Body of pancreas (tissue), 4 donors: ENCODE measurements at places on chromosomes 7 and 10. TPM values are rescaled to one million over a fixed set of nuclear protein-coding genes. Genes with fewer than 3 reads are reported as not detected.

The PNLIP gene
- total RNA-seq, result 8,888 TPM

The OR2A42 gene
- not detected for total RNA-seq

The CLDN12 gene
- total RNA-seq, result 18.1 TPM

The HOXA5 gene
- 2.6 TPM for total RNA-seq

DNA sequence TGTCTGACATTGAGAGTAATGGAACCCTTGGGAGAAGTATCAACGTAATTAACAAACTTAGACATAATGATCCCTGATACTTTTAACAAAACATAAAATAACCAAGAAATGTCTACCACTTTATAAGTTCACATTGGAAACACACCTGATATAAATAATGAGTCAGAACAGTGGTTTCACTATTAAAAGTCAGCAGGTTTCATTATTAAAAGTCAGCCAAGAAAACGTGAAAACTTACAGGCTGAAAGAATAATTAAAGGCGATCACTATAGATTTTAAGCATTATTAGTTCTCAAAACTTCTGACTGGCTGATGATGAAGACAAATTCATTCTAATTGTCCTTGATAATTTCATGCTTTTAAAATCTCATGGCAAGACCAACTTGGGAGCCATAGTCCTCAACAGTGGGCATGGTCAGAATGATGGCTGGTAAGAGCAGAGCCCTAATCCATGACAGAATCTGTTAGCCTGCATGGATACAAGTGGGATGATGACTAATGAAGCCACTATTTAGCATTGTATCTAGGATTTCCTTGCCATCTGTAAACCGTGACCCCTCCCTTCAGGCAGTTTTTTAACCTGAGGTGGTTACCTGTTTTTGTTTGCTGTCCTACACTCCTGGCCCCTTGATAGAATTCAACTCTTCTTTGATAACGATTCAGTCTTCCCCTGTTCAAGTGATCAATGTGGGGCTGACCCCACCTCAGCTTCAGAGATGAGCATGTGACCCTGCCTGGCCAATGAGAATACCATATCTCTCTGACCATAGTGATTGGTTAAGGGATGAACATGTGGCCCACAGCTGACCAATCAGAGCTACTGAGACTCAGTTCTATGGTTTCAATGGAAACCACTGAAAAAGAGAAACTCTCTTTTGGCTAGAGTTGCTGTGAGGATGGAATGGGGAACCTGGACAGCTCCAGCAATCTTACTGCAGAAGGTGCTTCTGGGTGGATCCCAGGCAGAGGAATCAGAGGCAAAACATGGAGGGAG is 151.0 kb downstream of the PLPP4 start:
- H3K27me3 ChIP-seq, result no peaks in the 10 kb centered on the region
- DNase-seq, result no peak
- H3K4me3 ChIP-seq, result no peak overlapping the region
- H3K27ac ChIP-seq, result no peak overlapping the region
- no peaks in the 10 kb centered on the region for H3K4me1 ChIP-seq
- H3K36me3 ChIP-seq, result no peaks in the 10 kb centered on the region

- H3K27ac ChIP-seq, result no peak overlapping the region
- H3K4me1 ChIP-seq, result no peaks in the 10 kb centered on the region
- no peak for DNase-seq
- no peaks in the 10 kb centered on the region for H3K27me3 ChIP-seq
Measured at GRCh38 chr7:91789086-91789485, 91.4 kb downstream of the MTERF1 start.

The AP5Z1 gene
- 23.4 TPM for total RNA-seq

DNA sequence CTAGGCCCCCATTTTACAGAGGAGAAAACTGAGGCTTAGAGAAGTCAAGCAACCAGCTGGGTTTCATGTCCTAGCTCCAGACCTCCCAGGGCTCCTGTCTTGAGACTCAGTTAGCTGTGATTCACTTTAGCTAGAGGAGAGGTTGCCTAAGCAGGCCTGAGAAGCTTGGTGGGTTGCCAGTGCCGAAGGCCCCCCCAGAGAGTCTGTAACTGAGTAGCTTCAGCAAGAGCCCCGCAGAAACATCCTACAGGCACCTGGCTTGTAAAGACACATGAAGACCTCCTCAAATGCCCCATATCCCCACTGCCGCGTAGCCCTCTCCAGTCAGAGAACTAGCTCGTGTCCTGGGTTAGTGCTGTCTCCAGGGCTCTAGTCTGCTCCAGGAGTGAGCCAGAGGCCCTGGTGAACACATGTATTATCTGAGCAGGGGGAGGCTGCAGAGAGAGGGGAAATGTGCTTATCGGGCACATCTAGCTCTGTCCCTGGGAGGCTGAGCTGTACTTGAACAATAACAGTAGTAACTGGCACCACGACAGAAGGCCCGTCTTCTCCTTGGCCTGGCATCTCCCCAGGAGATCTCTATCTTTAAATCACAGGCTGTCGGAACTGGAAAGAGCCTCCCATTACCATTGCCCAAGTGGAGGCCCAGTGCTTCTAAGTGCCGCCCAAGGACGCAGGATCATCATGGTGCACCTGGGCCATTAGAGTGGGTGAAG is 28.9 kb downstream of the UNC5B start:
- H3K27me3 ChIP-seq, result no peaks in the 10 kb centered on the region
- H3K4me1 ChIP-seq, result peaks cover 10% of the 10 kb centered on the region
- H3K27ac ChIP-seq, result no peak overlapping the region
- no peak for DNase-seq
- no peak overlapping the region for H3K4me3 ChIP-seq

DNA sequence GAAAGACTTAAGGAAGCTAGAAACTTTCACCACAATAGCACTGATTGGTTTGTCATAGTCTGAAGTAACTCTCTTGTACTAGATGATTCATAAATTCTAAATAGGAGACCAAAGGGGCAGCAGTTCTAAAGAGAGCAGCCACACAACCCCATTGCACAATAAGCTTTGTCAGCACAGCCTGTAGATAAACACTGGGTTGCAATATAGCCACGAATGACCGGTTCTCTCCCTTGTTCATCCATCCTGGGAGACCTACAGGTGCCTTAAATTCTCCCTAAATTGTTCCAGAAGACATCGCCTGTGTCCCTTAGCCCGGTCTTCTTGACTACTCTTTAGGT is 167.0 kb downstream of the SNX13 start:
- H3K36me3 ChIP-seq, result no peaks in the 10 kb centered on the region
- no peak for DNase-seq
- H3K27me3 ChIP-seq, result no peaks in the 10 kb centered on the region
- no peak overlapping the region for H3K4me3 ChIP-seq
- H3K27ac ChIP-seq, result no peak overlapping the region

DNA sequence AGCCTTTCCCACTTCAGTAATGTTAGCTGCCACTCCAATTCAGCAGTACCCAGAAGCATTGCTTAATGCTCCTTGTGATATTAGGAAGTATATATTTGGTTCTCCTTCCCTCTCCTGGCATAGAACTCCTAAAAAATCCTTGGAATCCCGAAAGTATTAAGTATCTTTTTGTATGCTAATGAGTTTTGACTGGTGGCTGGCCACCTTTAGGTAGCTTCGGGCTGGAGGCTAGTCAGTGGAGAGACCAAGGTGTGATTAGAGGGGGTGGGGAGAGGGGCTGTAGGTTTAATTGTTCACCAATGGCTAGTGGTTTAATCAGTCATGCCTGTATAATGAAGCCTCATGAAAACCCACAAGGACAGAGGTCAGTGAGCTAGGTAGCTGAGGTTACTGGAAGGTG is 12.2 kb downstream of the COMTD1 start:
- no peak overlapping the region for H3K4me3 ChIP-seq
- H3K27me3 ChIP-seq, result no peaks in the 10 kb centered on the region
- peaks cover 4% of the 10 kb centered on the region for H3K36me3 ChIP-seq
- no peak for DNase-seq

DNA sequence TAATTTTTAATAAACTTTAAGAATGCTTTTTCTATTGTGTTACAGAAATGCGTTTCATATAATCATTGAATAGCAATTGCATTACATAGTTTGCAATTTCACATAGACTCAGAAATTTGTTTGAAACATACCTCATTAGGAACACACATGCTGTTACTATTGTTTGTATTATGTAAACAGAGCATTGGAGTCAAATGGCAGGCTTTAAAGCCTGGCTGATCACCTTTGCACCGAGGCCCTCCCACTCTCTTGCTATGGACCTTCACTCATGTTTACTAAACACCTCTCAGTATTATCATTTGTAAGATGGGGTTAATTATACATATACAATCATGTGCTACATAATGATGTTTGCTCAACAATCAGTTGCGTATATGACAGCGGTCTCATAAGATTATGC is 203.6 kb upstream of the NPSR1 start:
- no peak for DNase-seq
- H3K36me3 ChIP-seq, result no peaks in the 10 kb centered on the region
- H3K27me3 ChIP-seq, result no peaks in the 10 kb centered on the region
- no peak overlapping the region for H3K27ac ChIP-seq
- H3K4me1 ChIP-seq, result no peaks in the 10 kb centered on the region
- no peak overlapping the region for H3K4me3 ChIP-seq

DNA sequence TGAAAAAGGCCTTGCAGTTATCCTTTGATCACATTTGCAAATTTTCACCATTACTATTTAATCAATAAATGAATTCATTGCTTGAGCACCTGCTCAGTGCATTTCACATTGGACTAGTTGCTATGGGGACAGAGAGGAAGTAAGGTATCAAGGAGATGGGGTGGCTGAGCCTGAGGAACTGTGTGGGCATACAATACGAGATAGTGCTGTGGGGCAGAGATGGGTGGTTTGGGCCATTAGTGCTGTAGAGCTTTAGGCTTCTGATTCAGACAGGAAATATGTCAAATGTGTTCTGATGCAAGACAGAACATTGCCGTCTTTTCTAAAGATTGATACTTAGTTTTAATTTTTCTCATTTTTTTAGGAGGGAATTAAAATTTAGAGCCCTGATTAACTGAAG is 13.2 kb downstream of the ITGB8 start:
- H3K27ac ChIP-seq, result no peak overlapping the region
- no peaks in the 10 kb centered on the region for H3K36me3 ChIP-seq
- peaks cover 18% of the 10 kb centered on the region for H3K4me1 ChIP-seq
- H3K4me3 ChIP-seq, result no peak overlapping the region

DNA sequence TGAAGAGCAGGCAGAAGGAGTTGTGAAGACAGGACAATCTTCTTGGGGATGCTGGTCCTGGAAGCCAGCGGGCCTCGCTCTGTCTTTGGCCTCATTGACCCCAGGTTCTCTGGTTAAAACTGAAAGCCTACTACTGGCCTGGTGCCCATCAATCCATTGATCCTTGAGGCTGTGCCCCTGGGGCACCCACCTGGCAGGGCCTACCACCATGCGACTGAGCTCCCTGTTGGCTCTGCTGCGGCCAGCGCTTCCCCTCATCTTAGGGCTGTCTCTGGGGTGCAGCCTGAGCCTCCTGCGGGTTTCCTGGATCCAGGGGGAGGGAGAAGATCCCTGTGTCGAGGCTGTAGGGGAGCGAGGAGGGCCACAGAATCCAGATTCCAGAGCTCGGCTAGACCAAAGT is 1.5 kb downstream of the CHPF2 start:
- no peak for DNase-seq
- no peaks in the 10 kb centered on the region for H3K27me3 ChIP-seq
- peaks cover 21% of the 10 kb centered on the region for H3K4me1 ChIP-seq

DNA sequence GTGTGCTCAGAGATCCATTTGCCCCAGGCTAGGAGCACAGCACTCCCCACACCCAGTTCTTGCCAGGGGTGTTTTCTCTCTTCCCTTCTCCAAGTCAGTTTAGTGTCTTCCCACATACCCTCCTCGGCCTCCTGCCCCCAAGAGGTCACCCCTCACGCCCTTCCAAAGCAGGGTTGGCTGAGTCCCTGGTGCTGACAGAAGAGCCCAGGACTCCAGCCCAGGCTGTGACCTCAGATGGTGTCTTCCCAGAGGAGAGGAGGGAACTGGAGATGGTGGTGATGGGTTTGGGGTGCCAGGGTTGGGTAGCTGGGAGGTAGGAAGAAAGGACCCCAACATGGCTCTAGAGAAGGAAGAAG is 19.8 kb downstream of the ZNF775 start:
- no peak for DNase-seq
- H3K4me3 ChIP-seq, result no peak overlapping the region
- peaks cover 27% of the 10 kb centered on the region for H3K4me1 ChIP-seq
- no peaks in the 10 kb centered on the region for H3K27me3 ChIP-seq
- H3K27ac ChIP-seq, result no peak overlapping the region

- H3K4me1 ChIP-seq, result peaks cover 49% of the 10 kb centered on the region
- no peak for DNase-seq
- no peaks in the 10 kb centered on the region for H3K27me3 ChIP-seq
- no peaks in the 10 kb centered on the region for H3K36me3 ChIP-seq
Measured at GRCh38 chr10:121928528-121928884, 675 bp upstream of the ATE1 start.

DNA sequence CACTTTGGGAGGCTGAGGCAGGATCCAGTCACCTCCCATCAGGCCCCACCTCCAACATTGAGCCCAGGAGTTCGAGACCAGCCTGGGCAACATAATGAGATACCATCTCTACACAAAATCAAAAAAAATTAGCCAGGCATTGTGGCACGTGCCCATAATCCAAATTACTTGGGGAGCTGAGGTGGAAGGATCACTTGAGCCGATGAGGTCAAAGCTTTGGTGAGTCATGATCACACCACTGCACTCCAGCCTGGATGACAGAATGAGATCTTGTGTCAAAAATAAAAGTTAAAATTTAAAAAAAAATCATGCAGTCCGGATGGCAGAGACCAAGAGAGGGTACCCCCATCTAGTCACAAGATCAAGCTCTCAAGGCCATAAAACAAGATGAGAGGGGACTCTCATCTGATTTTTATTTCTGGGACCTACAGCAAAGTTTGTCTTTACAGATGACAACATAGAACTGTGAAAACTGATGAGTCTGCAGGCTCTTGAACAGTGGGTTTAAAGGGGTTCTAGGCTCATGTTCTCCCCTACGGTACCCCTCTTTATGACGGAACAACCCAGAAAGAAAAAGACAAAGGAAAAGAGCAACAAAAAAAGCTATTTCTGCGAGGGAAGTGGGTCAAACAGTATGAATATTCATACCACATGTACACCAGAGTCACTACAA is 28.9 kb upstream of the CREB3L2 start:
- no peak overlapping the region for H3K27ac ChIP-seq
- H3K27me3 ChIP-seq, result no peaks in the 10 kb centered on the region
- DNase-seq, result no peak
- H3K4me3 ChIP-seq, result no peak overlapping the region
- no peaks in the 10 kb centered on the region for H3K4me1 ChIP-seq

- H3K27me3 ChIP-seq, result no peaks in the 10 kb centered on the region
- H3K4me1 ChIP-seq, result peaks cover 9% of the 10 kb centered on the region
- H3K4me3 ChIP-seq, result no peak overlapping the region
- no peak for DNase-seq
Measured at GRCh38 chr7:106010866-106011265, 47.8 kb downstream of the CDHR3 start.

The ICA1 gene
- total RNA-seq, result 115 TPM

- no peak overlapping the region for H3K4me3 ChIP-seq
- peaks cover 13% of the 10 kb centered on the region for H3K4me1 ChIP-seq
- H3K27me3 ChIP-seq, result no peaks in the 10 kb centered on the region
- DNase-seq, result no peak
- H3K27ac ChIP-seq, result no peak overlapping the region
Measured at GRCh38 chr10:60957667-60958221, 13.8 kb upstream of the RHOBTB1 start.

The PNLIPRP3 gene
- not detected for total RNA-seq
